Endodermal cell (in vitro differentiated cells): ENCODE measurements at places on chromosomes 13 and 19. TPM values are rescaled to one million over a fixed set of nuclear protein-coding genes. Genes with fewer than 3 reads are reported as not detected.

The EPSTI1 gene
- total RNA-seq = 29.7 and 33.8 TPM in 2 replicates

The DIRAS1 gene
- 8.4 and 8.7 TPM in 2 replicates for total RNA-seq

The CASP14 gene
- not detected in 2 replicates for total RNA-seq

The OR7D2 gene
- total RNA-seq = 0.40 and 0.41 TPM in 2 replicates

The IL17D gene
- total RNA-seq = 0.33 to 0.93 TPM (median 0.87 TPM) in 3 replicates

The PSG6 gene
- not detected in 3 replicates for total RNA-seq

The DENND1C gene
- total RNA-seq = 1.7 TPM in 2 replicates

GRCh38 chr19:35030257-35031071, at the start of gene SCN1B:
SCN1B (plus strand) TSS chr19:35030470; CDS start chr19:35030821, 351 bp downstream.
- no peaks in the 10 kb centered on the region for H3K4me1 ChIP-seq
- H3K27ac ChIP-seq = no peak within 1 kb of the TSS
- H3K4me3 ChIP-seq = peak within 1 kb of the TSS; percentile 74
- peaks cover 27% of the 10 kb centered on the region for H3K36me3 ChIP-seq
- peak; percentile 88 for DNase-seq
- H3K27me3 ChIP-seq = peaks cover 38% of the 10 kb centered on the region

DNA sequence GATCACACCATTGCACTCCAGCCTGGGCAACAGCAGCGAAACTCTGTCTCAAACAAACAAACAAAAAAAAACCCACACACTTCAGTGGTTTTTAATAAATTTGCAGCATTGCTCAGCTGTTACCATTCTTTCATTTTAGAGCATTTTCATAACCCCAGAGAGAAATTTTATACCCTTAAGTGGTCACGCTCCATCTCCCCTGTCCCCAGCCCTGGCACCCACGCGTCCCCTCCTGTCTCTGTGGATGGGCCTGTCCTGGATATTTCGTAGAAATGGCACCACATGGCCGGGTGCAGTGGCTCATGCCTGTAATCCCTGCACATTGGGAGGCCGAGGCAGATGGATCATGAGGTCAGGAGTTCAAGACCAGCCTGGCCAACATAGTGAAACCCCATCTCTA, 7.8 kb downstream of the THOP1 start:
- H3K4me1 ChIP-seq = no peaks in the 10 kb centered on the region
- H3K27me3 ChIP-seq = no peaks in the 10 kb centered on the region
- H3K4me3 ChIP-seq = no peak overlapping the region
- H3K36me3 ChIP-seq = peaks cover 51% of the 10 kb centered on the region

DNA sequence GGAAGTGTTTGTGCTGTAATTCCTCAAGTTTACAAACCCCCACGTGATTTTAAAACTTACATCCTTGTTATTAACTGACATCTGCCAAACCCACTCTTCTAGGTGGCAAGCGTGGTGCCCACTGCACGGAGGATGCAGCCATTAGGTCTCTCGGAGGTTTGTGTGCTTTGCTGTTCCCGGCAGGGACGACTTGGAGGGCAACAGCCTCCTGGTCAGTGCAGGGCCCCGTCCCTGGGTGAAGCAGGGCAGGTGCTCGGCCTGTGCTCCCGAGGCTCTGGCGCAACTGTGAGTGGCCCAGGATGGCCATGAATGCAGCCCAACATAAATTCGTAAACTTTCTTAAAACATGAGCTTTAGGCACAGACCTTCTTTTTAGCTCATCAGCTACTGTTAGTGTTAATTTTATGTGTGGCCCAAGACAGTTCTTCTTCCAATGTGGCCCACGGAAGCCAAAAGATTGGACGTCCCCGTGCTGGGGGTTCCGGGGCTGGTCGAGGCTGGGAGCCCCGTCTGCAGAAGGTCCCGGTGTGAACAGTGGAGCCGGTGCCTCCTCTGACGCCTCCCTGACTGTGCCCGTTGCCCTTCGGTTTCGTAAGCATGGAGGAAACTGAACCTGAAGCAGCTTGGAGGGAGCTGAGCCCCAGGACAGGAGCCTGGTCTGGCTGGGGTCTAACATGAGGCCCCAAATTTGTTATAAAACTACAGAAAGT, 11.9 kb downstream of the GAS6 start:
- H3K4me3 ChIP-seq = no peak overlapping the region
- peaks cover 8% of the 10 kb centered on the region for H3K36me3 ChIP-seq
- H3K27me3 ChIP-seq = no peaks in the 10 kb centered on the region

DNA sequence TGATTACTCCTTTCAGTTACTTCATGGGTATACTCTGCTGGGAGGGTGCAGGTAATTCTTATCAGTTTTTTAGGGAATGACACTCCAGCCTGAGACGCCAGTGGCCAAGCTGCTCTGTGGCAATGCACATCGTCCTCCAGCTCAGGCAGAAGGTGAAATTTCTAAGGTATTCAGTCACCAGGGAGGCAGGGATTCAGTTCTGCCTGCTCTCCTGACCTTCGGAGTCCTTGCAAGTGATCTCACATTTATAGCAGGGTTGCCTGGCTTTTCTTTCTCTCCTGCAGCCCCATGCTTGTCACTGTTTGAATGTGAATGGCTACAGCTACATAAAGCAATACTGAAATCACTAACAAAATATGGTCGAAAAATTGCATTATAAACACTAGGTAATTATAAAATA, 1447.5 kb downstream of the EFNB2 start:
- H3K4me1 ChIP-seq = no peaks in the 10 kb centered on the region
- no peak overlapping the region for H3K27ac ChIP-seq
- H3K27me3 ChIP-seq = no peaks in the 10 kb centered on the region
- H3K4me3 ChIP-seq = no peak overlapping the region
- no peak for DNase-seq
- no peaks in the 10 kb centered on the region for H3K36me3 ChIP-seq

DNA sequence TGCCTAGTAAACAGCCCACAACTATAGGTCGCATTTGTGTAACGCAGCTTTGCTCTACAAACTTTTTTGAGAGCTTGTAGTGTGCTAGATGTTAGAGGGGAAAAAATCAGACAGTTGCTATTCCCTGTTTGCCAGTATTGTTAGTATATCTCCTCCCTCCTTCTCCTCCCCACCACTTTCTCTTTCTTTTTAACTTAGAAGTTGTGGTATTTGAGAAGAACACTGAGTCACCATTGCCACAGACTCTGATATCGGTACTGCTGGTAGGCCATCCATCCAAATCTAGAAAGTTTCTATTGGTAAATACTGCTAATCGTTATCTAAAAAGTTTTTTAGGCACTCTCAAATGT, 666 bp downstream of the POMP start:
- H3K4me3 ChIP-seq = peak overlapping the region; percentile 93
- peaks cover 5% of the 10 kb centered on the region for H3K4me1 ChIP-seq
- H3K27ac ChIP-seq = peak overlapping the region; percentile 28
- H3K27me3 ChIP-seq = no peaks in the 10 kb centered on the region
- H3K36me3 ChIP-seq = peaks cover 41% of the 10 kb centered on the region

GRCh38 chr13:107587681-107588080, 627.7 kb downstream of the LIG4 start:
- no peak overlapping the region for H3K4me3 ChIP-seq
- no peaks in the 10 kb centered on the region for H3K27me3 ChIP-seq
- no peak overlapping the region for H3K27ac ChIP-seq
- no peaks in the 10 kb centered on the region for H3K36me3 ChIP-seq

GRCh38 chr19:55196803-55197202, 12.5 kb downstream of the PTPRH start:
- no peak overlapping the region for H3K27ac ChIP-seq
- DNase-seq = no peak
- no peaks in the 10 kb centered on the region for H3K36me3 ChIP-seq

DNA sequence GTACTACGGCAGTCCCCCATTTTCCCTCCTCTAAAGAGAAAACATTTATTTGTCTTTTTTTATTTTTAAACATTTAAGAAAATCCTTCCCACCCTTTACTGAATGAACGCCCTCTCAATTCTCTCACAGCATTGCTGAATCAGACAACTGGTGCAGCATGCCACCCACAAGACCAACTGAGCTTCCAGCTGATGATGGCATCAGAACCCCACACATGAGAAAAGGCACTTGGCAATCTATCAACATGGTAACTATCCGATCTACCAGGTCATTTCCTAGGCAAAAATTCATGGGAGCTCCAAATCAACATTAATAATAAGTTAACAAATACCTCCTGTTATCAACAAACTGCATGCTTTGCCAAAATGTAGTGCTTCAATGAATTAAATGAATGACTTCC, 43.1 kb downstream of the LHFPL6 start:
- no peak for DNase-seq
- H3K4me3 ChIP-seq = no peak overlapping the region
- no peak overlapping the region for H3K27ac ChIP-seq

DNA sequence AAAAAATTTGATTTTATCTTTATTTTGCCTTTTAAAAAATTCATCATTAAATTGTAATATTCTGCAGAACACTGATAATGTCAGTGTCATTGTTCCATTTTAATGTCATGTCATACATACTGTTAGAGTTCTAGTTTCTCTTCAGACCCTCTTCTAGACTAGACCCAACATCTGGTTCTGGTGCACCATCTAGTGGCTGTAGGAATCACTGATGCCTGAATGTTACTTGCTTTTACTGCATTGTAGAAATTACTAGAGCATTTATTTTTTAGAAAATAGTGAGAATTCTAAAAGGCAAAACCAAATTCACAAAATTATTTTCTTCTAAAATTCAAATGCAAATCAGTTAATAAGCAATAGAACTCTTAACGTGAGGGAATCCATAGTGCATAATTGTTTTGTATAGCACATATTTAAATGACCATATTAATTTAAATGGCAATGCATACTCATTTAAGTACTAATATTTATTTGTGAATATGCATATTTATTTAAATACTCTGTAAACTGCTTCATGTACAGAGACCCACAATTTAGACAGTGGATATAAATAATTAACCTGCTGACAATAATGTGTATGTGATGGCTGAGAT, 425.7 kb downstream of the KLF12 start:
- no peaks in the 10 kb centered on the region for H3K4me1 ChIP-seq
- H3K4me3 ChIP-seq = no peak overlapping the region
- no peaks in the 10 kb centered on the region for H3K36me3 ChIP-seq
- H3K27ac ChIP-seq = no peak overlapping the region

GRCh38 chr19:6551607-6552450, 21.0 kb downstream of the TNFSF9 start:
- H3K27ac ChIP-seq = no peak overlapping the region
- peak; percentile 91 for DNase-seq
- no peaks in the 10 kb centered on the region for H3K4me1 ChIP-seq

GRCh38 chr19:40424637-40425449, 949 bp downstream of the SERTAD1 start:
- H3K4me3 ChIP-seq = peak overlapping the region; percentile 95
- H3K27me3 ChIP-seq = no peaks in the 10 kb centered on the region
- peak; percentile 70 for DNase-seq
- H3K36me3 ChIP-seq = peaks cover 10% of the 10 kb centered on the region
- no peaks in the 10 kb centered on the region for H3K4me1 ChIP-seq
- peak overlapping the region; percentile 95 for H3K27ac ChIP-seq

DNA sequence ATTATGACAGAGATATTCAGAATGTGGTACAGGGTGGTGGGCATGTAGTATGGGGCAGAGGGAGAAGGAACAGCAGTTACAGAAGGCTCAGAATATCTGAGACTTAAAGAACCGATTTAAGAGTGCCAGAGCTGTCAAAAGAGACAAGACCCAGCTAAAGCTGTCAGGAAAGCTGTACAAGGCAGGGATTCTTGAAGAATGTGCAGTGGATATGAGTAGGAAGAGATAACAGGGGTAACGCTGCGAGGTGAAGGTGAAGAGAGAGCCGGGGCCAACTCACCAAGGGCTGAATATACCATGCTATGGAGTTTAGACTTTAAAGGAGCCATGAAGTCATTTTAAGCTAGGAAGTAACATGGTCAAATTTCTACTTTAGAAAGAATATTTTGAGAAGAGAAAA, 381.0 kb downstream of the DIAPH3 start:
- no peak for DNase-seq
- H3K36me3 ChIP-seq = peaks cover 25% of the 10 kb centered on the region
- no peak overlapping the region for H3K4me3 ChIP-seq
- H3K27me3 ChIP-seq = no peaks in the 10 kb centered on the region

- H3K27ac ChIP-seq = no peak overlapping the region
- no peaks in the 10 kb centered on the region for H3K27me3 ChIP-seq
- H3K4me3 ChIP-seq = no peak overlapping the region
- H3K36me3 ChIP-seq = no peaks in the 10 kb centered on the region
- no peak for DNase-seq
These were observed 1761.5 kb downstream of the PCDH9 start for GRCh38 chr13:65468628-65469027.

DNA sequence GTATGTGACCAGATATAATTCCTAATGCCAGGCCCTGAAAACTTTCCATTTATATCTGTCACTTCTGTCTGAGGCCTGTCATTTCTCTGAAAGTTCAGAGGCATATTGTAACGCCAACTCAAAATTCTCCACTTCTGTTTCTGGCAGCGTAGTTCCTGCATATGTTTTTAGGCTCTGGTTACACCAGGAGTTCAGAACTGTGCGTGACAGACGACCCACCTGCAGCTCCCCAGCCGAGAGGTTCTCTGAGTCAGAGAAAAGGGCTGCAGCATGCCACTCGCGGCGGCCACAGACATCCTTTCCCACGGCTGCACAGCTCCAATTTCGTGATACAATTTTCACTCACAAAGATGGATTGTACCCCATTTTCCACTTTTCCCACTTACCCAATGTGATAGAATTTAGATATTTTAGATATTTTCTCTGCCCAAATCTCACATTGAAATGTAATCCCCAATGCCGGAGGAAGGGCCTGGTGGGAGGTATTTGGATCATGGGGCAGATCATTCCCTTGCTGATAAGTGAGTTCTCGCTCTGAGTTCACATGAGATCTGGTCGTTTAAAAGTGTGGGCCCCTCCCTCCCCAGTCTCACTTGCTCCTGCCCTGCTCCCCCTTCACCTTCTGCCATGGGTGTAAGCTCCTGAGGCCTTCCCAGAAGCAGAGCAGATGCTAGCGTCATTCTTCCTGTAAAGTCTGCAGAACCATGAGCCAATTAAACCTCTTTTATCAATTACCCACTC, 308.1 kb downstream of the LIG4 start:
- DNase-seq = no peak
- H3K4me1 ChIP-seq = no peaks in the 10 kb centered on the region
- no peaks in the 10 kb centered on the region for H3K36me3 ChIP-seq
- H3K27ac ChIP-seq = no peak overlapping the region

DNA sequence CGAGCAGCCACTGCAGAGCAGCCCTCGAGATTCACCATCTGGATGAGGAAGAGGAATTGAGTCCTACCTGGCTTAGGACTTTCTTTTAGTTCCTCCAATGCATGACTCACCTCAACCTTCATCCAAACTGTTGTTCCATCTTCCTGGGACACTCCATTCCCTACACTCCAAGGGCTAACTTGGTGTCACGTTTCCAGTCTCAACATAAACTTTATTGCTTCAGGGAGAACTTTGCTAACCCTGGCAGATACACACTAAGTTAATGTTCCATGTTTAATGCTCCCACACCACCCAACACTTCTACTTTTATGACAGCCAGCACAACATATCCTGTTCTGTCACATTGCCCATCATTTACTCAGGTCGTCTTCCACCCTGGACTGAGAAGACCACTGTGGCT, 164.4 kb downstream of the RBM26 start:
- no peaks in the 10 kb centered on the region for H3K36me3 ChIP-seq
- DNase-seq = no peak
- H3K27ac ChIP-seq = no peak overlapping the region
- H3K27me3 ChIP-seq = no peaks in the 10 kb centered on the region
- H3K4me1 ChIP-seq = peaks cover 2% of the 10 kb centered on the region
